Stimulated activated CD8-positive, alpha-beta memory T cell treated with anti-CD3 and anti-CD28 coated beads, Interleukin-15, amount 100 ng/mL, for 4 hours (primary cell): ENCODE measurements at places on chromosomes 2 and 18.

- no peak for DNase-seq
These were observed 219.5 kb downstream of the PTPRM start for GRCh38 chr18:7786569-7786968.

- no peak for DNase-seq
These were observed 18.6 kb downstream of the THADA start for GRCh38 chr2:43576981-43577892.

DNA sequence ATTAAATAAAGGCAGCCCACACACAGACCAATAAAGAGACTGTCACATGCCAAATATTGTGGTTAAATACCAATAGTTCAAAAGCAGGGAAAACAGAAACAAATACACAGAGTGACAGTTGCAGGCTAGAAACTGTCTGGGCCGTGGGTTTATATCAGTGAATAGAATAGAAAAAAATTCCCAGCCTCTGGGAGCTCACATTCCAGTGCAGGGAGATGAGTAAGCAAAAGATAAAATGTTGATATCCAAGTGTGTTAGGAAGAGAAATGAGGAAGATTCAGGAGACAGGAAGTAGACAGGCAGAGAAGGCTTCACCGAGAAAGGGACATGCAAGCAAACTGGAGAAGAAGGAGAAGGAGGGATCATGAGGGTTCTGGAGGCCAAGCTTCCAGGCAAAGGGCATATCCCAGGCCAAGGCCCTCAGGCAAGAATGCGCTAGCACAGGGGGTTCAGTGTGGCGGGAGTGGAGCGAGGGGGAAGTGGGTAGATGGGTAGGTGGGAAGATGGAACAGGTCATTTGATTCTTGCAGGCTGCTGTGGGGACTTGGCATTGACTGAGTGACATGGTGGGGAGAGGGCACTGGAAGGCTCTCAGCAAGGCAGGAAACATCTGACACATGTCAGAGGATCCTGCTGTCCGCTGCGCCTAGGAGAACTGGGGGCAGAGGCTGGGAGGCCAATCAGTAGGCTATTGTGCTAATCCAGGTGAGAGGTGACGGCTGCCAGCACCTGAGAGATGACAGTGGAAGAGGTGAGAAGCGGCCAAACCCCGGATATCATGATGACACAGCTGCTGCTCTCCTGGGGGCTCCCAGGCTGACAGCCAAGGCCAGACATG, 89.2 kb downstream of the ZBTB7C start:
- no peak for DNase-seq

DNA sequence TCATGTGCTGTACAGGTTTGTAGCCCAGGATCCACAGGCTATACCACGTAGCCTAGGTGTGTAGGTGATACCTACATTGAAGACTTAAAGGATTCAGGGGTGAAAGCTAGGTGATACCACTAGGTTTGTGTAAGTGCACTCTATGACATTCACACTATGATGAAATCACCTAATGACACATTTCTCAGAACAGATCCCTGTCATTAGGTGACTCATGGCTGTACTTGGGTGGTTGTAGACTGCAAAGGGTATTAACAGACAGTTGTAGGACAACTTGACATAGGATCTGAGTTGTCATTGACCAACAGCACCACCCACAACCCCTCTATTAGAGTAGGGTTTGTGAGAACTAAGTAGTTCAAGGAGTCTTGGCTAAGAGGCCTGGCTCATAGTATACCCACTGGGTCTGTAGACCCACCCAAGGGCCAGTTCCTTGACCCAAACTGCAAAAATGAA, 27.7 kb upstream of the SMCHD1 start:
- DNase-seq: no peak
